ENCODE measurements at places on chromosomes 13 and 19.

DNA sequence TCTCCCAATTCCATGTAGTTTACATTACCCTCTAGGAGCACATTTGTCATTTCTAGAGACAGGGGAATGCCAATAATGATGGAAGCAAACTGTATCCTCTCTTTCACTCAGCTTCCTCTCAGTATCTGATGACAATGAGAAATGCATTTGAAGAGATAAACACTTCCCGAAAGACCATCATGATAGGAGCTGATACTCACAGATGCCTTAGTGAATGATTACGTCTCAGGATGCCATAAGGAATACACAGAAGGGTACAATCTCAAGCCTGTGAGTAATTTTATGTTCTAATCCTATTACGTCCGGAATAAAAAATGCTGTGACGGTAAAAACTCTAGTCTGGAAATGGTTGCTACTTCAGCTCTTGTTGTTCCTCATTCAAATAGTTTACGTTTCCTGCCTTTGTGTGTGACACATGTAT is 663.8 kb upstream of the MIR17HG start:
- DNase-seq: no peak

- no peak for DNase-seq
Measured at GRCh38 chr13:100483841-100484381, 104.7 kb downstream of the GGACT start.

DNA sequence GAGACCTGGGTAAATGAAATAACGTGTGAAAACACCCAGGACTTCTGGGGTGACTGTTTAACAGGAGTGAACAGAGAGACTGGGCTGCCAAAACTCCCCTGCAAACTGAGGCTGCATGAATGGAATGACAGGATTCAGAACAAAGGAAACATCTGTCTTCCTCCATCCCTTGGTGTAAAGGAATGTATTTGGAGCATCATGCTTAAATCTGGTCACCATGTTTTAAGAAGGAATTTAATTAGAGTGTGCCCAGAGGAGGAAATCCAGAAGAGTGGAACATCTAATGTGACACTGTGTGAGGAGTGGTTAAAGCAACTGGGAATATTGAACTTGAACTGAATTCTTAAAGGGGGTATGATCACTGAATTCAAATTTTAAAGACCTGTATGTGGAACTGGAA is 437.2 kb downstream of the LIG4 start:
- DNase-seq: no peak

GRCh38 chr13:20024702-20025101 is 66.2 kb downstream of the ZMYM2 start:
- no peak for DNase-seq

GRCh38 chr19:29516358-29516725 is 9.5 kb upstream of the VSTM2B start:
- no peak for DNase-seq

- DNase-seq: no peak
Measured at GRCh38 chr13:73365252-73365651, 306.4 kb downstream of the KLF5 start.

DNA sequence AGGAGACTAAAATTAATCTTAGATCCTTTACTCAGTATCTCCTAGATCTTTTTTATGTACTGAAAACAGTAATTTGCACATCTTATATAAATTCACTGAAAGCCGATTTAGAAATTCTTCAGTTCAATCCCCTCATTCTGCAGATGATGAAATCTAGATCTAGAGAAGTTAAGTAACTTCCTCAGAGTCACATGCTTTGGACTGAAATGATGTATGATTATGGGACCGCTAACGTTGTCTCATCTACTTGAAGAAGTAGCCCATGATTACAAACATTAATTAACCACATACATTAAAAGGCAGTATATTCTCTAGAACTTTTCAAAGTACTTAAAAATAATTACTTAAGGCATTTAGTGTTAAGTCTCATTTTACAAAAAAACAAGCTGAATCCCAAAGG is 37.8 kb downstream of the ELF1 start:
- DNase-seq: peak; percentile 21
